ENCODE measurements at places on chromosomes 11 and 22.

GRCh38 chr22:44171561-44171960, 9.2 kb upstream of the PARVG start:
- DNase-seq = no peak

- no peak for DNase-seq
Observed at GRCh38 chr22:42961810-42962209, 53.1 kb downstream of the PACSIN2 start.

DNA sequence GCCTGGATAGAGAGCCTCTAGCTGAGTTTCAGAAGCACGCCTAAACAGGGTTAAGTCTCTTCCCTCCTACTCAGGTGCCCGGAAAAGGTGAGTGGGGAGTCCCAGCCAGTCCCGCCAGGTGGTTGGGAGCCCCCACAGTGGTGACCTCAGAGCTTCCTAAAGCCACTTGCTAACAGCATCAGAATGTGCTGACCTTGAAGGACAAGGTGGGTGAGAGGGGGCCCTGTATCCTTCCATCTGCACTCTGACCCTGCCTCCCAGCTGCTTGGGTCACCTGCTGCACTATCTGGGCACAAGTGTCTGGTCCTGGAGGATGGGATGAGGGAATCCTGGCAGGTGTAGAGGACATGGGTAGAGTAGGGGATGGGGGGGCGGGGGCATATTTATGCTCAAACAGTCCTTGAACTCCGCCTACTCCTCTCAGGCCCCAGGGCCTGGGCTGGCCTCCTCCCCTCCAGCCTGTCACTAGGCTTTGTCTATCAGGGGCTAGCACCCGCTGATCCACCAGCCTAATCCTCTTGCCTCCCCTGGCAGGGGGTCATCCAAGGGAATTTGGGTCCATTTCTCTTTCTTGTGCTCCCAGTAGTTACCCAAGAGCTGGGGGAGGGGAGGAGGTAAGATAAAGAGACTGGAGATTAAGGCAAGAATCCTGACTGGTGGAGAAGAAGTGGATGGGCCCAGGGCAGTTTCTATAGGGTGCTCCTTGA, 3.4 kb downstream of the USP2 start:
- no peak for DNase-seq

DNA sequence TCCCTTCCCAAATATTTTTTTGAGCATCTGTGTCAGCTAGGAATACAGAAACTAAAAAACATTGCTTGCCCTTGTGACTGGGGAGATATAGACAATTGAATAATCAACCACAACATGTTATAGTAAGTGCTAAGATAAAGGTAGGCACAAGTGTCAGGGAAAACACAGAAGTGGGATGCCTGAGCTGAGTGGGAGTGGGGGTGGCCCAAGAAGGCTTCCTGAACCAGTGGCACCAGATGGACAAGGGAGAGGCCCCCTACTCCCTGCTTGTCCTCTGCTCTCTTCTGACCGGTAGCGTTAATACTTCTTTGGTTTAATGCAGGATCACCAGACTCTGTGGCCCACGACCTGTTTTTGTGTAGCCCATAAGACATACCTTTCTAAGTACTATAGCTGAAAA, 48.8 kb downstream of the PACS1 start:
- DNase-seq = no peak

GRCh38 chr11:73753938-73754337, 6.9 kb downstream of the RAB6A start:
- no peak for DNase-seq

GRCh38 chr11:7253800-7254199, 2.1 kb downstream of the SYT9 start:
- no peak for DNase-seq

DNA sequence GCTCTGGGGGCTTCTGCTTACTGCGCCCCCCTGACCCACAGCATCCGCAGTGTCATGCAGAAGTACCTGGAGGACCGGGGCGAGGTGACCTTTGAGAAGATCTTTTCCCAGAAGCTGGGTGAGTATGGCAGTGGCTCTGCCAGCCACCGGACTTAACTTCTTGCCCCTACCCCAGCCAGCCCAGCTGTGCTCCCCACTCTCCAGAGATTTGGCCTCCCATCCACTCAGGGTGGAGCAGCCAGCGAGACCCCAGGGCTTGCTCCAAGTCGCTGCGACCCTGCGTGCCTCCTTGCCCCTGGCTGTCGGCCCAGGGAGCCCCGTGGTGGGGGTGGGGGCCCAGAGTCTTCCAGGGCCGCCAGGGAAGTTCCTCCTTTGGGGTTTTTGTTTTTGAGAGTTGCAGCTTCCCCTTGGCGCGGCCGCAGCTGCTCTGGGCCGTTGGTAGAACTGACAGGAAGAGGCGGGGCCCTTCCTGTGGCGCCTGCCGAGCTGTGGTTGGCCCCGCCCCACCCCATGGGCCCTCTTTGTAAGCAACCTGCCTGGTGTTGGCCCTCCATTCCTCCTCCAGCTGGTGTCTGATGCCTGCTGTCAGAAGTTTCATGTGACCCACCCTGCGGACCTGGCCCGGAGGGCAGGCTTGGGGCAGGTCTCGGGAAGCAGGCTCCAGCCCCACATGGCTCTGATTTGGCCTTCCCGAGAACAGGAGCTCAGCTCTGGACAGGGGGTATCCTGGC, 11.1 kb downstream of the GRK2 start:
- DNase-seq = peak; percentile 85

GRCh38 chr11:134639586-134640330, 227.7 kb upstream of the B3GAT1 start:
- no peak for DNase-seq

DNA sequence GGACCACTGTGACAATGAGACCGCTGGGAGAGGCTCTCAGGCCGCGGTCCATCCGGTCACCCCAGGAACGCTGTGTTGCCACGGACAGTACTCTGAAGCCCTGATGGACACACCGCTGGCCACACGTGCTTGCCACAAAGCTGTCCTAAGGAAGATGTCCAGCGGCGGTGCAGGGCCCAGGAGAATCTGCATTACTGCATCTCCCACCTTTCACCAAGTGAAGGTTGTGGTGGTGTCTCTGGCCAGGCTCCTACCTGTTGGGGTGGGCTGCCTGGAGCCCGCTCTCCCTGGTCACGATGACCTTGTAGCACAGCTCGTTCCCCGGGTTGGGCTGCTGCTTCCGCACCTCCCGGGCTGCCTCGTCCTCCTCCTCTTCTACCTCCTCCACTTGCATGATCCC, 4.2 kb downstream of the TTLL12 start:
- DNase-seq = no peak

- DNase-seq = no peak
Observed at GRCh38 chr22:28607795-28608194, 71.8 kb downstream of the TTC28 start.

DNA sequence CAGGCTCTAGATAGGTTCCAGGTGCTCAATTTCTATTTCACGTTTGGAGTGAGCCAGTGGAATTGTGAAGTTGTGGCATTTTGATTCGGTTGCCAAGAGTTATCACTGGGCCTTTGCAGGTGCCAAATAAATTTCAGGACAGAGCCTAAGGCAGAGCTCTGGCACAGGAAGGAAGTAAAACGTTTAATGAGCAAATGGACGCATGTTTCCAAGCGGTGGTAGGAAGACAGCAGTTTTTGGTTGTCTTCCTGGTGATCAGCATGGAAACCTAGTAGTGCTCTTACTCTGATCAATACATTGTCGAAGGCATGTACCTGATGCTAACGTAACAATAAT, 452 bp downstream of the BIRC3 start:
- DNase-seq = no peak

DNA sequence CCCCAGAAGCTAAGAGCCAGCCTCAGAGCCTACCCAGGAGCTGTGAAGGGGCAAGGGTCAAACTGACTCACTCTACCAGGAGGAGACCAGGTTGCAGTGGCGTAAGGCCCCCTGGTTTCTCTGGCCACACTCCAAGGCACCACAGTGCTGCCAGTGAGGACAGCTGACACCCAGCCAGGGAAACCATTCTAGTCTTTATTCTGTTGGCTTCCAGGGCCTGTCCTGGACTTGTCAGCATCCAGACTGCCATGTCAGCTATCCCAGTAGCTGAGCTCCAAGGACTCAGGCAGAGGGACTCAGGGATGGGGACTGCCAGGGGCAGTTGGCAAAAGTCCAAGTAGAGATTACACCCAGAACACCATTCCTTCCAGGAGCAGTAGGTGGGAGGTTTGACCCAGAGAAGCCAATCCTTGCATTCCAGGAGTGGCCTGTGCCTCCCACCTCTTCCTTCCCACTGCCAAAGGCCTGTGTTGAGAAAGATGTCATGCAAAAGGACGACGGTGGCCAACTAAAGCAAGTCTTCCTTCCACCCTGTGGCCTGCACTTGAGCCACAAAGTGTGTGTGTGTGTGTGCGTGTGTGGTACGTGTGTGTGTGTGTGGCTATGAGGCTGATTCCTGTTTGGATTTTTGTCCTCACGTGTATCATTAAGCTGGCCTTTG, 3.6 kb upstream of the MAPK8IP1 start:
- no peak for DNase-seq

DNA sequence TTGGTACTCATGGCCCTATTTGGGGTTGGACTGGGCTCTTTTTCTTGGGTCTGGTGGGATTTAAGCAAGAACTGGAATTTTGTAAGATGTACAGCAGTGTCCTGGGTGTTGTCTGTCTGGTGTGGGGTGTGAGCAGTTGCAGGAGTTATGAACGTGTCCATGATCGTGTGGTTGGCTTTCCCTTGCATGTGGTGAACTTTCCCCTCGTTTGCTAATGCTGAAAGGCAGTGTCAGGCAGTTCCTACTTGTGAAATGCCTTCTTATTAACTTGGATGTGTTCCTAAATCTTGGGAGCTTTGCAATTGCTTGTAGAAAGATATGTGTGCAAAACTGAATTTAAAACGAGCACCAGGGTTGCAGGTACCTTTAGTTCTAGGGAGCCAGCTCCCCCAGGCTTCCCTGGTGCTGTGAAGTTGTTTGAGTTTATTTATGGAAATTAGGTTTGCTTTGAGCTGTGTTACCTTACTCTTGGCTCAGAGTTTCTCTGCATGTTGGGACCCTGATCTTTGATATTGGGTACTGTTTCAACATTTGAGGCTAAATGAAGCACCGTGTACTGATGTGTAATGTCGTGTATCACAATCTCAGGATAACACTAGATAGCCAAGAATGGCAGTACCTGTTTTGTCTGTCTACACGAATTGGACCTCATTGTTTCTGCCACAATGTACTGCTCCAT, 35.8 kb upstream of the HSD17B12 start:
- DNase-seq = no peak

- no peak for DNase-seq
Observed at GRCh38 chr11:111455291-111456085, 56.7 kb downstream of the BTG4 start.

DNA sequence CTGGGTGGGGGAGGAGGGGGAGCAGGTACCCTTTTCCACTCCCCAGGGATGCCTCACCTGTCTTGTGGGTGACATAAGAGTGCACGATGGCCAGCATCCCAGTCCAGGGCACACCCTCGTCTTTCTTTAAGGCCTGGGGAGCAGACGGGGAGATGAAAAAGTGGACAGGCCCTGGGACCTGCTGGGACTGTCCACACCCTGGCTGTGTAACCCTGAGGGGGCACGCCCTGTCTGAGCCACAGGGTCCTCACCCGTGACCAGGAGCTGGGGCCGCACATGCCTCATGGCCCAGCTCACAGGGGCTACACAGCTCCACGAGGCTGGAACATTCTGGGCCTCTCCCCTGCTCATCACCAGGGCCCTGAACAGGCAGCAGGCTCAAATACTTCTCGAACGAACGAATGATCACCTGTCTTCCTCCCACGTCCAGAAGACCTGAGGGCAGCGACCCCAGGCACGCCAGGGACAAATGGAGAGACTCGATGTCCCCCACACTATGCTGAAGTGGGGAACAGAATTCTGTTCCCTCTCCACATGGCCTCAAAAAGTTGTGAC, 123.9 kb downstream of the PHF21B start:
- DNase-seq = no peak

DNA sequence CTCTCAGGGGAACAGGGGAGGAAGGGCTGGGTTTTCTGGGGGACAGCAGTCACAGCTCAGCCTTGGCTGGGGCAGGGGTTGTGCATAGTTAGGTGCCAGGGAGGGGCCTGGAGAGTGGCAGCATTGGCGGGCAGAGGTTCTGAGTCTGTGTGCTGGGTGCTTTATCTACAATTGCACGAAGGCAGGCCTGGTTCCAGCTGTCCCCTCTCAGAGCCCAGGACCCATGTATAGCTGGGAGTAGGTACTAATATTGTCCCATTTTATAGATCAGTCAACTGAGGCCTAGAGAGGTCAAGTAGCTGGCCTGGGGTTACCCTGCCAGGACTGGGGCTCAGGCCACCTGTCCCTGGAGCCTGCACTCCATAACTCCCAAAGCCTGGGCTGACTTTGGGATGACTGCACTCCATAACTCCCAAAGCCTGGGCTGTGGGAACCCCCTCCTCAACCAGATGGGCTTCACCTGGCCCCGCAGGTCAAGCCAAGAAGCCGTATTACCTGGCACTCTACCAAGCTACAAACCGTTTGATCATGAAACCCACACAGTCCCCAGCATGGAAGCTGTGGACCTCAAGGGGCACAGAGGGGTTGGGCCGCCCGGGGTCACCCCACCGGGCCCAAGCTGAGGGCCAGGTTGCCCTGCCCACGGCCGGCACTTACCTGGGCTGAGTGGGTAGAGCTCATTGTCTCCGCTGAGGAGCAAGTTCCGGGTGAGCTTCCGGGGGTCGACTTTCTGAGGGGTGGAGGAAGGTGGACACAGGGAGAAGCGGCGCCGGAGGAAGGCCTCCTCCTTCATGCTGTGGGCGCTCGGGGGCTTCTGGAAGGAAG, 36.5 kb downstream of the OSBPL5 start:
- no peak for DNase-seq

DNA sequence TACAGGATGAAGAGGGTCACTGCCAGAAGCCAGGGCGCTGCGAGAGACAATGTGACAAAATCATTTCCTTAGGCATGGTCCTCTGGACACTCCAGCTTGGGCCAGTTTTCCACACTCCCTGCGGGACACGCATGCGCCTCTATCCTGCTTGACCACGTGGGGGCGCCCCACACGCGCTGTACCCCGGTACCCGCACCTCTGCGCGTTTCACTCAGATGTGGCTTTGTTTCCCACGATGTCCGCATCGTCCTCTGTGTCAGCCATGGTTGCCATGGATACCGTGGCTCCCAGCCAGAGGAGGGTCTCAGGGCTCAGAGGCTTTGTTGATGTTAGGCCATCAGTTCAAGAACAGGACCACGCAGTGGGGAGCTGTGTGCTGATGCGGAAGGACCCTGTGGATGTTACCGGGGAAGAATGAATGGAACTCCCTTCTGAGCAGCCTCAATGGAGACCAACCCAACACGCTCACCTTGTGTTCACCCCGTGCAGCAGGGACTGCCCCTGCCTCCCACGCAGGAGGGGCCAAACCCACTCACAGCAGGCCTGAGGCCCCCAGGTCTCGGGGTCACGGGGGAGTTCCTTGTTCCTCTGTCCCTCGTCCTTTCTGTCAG, 101.1 kb upstream of the SLC22A12 start:
- DNase-seq = no peak

- DNase-seq = no peak
Observed at GRCh38 chr22:48743601-48744282, 1083.9 kb downstream of the BRD1 start.

DNA sequence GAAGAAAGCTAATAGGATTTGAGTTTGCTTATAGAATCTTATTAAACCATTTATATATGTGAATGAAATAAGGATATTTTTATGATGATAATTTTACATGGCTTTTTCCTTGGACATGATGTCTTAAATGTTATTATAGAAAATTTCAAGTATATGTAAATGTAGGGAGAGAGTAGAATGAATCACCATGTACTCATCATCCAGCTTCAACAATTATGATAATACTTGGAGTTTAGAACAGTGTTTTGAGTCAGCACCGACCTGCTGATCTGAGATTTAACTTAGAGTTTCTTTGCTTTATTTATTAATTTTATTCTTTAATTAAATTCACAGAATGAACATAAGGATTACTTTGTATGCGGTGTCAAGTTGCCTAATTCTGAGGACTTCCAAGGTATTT, 193.5 kb downstream of the UVRAG start:
- no peak for DNase-seq

GRCh38 chr22:42682113-42682851, 33.1 kb upstream of the CYB5R3 start:
- DNase-seq = no peak
